ENCODE measurements at places on chromosomes 7 and 10. TPM values are rescaled to one million over a fixed set of nuclear protein-coding genes. Genes with fewer than 3 reads are reported as not detected.

- DNase-seq: peak; percentile 17
Observed at GRCh38 chr10:133216776-133217175, 13.2 kb upstream of the UTF1 start.

DNA sequence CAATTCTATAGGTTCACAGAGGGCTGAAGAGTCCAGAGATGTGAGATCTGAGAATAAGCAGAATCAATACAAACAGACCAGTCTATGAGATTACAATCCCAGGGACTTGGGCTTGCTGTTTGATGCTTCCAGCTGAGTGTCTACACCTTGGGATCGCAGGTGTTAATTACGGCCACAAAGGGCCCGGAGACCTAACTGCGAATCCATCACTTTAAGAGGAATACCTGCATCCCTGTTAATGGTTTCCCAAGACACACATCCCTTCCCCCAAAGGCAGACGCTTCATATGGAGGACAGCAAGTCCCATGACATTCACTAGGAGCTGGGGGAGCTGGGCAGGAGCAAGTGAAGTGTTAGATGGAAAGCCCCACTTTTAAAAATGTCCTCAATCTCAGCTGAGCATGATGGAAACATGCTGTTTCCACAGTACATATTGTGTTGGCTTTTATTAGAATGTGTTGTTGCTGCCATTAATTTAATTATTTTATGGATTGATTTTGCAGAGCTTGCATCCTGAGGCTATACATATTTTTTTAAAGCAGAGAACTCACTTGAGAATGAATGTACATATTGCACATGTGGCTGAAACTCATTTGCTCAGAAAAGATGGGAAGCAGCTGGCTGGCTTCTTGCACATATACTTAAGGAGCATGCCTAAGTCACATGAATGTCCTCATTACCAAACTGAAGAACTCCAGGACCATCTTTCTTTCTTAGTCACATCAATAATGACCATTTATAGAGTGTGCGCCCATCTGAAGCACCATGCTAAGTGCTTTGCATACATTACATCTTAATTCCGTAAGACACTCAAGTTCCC lies 151.3 kb downstream of the NEBL start:
- DNase-seq: no peak

- DNase-seq: no peak
Observed at GRCh38 chr7:68279827-68280400, 1283.3 kb downstream of the TYW1 start.

Gene UPK3B
- 238 TPM for total RNA-seq

Gene MYL10
- not detected for total RNA-seq

GRCh38 chr10:46264737-46265368 lies 21.9 kb upstream of the ANTXRL start:
- no peak for DNase-seq

- no peak for DNase-seq
Observed at GRCh38 chr10:31657434-31657872, 271.2 kb downstream of the ARHGAP12 start.

Data from heart left ventricle (tissue), 16 donors.